ENCODE measurements at places on chromosomes 5 and 9.

DNA sequence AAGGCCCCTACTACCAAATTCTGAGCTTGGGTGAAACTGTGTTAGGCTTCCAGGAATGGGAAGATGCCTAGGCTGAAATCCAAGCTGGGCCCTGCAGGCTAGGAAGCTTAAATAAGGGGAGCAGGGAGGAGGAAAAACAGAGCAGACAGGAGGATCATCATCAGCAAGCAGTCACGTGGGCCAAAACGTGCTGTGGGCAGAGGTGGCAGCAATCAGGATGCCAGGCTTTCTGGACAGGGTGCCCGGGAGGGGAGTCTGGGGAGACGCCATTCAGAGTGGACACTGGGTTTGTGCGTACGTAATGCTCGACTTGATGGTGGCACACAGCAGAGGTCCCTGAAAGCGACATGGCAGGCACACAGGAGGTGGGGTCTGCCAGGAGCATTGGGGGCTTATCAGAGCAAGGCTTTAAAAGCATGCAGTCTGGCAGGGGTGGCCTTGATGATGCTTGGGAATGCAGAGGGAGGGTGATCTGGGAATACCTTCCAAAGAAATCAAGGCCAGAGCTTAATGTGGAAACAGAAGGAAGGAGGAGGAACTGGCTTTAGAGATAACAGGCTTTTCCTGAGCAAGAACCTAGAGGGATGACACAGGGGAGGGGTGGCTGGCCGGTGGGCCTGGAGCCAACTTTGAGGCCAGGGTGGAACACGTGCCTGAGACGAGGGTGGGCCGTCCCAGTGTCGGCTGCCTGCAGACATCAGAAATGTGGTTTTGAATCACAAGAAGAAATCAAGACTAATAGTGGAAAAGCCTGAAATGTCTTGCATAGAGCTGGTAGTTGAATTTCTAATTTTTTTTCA lies 212.5 kb downstream of the GADD45G start:
- DNase-seq = no peak

DNA sequence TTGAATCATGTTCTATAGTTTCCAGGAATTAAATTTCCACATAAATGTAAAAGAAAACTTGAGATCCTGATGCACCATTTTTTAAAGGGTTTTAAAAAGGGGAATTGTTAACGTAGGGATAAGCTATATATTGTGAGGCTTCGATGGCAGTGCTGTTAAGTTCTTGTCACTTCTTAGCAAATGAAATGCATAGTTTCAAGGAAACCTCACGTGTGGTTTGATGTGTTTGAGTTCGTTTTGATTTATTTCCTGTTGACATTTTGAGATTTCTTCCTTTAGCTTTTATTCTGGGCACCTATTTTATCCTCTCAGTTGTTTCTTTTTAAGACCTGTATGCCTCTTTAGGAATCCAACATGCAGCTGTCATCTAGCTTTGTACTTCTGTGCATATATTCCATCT lies 301.0 kb downstream of the DOCK8 start:
- no peak for DNase-seq

DNA sequence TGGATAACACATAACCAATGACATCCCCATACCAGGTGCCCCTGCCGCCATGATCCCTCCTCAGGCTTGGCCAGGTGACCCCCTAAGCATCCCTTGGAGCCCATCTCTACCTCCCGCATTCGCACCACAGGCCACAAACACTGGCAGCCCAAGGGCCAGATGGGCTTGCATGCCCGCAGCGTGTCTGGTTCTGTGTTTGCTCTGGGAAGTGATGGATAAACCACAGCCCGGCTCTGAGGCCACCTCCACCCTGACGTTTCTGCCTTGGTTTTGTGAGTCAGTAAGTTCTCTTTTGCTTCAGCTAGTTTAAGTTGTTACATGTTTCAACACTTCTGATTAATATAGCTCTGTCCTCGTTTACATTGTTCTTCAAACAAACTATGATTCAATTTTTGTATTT lies 172.4 kb upstream of the PHYKPL start:
- DNase-seq = no peak

GRCh38 chr5:157460921-157461792 lies 1.1 kb downstream of the NIPAL4 start:
- DNase-seq = no peak

DNA sequence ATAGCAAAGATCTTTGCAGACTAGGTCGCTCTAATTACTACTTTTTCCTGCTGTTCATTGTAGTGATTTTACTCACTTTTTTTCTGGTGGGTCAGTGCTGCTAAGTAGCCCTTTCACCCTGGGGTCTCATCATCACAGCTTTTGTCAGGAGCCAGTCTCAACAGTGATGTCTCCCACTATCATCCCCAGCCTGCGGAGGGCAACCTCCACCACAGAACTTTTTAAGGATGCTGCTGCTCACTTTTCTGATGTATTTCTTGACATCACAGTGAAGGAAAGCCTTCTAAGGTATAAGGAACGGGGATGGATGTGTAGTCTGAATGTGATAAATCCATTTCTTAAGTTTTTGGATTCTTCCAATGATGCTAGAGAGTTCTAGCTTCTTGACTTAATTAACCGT lies 242.5 kb upstream of the RIOK2 start:
- no peak for DNase-seq

- DNase-seq = no peak
These were observed 29.3 kb downstream of the CARTPT start for GRCh38 chr5:71748360-71748759.

DNA sequence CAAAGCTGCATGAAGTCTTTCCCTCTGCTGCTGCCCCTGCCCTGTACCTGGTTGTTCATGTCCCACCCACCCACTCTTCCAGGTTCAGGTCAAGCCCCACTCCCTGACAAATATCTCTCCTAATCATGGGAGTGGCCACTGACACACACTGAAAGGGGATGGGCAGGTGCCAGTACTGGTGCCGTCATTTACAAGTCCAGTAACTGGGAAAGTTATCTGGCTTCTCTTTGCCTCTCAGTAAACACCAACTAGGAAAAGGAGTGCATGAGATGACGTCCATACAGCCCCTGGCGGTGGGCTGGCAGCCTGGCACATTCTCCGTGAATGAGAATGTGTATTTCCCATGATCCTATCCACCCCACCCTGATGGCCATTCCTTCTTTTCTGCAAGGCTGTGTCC lies 225.2 kb downstream of the FSTL4 start:
- no peak for DNase-seq

DNA sequence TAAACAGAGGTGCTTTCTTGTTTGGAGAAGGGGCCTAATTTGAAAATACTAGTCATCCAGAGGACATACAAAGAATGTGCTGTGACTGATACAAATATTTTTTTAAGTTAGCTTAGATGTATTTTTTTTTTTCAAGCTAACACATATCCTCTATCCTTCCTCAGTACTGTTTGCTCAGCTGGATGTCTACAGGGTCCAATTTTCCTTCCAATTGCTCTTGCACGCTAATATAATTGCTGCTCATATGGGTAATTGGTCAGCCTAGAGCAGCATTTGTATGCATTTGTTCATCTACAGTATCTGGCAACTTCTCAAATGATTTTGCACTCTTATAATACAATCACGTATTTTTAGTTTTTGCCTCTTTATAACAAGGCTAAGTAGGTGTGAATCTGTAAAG lies 84.7 kb downstream of the ZDHHC21 start:
- no peak for DNase-seq

DNA sequence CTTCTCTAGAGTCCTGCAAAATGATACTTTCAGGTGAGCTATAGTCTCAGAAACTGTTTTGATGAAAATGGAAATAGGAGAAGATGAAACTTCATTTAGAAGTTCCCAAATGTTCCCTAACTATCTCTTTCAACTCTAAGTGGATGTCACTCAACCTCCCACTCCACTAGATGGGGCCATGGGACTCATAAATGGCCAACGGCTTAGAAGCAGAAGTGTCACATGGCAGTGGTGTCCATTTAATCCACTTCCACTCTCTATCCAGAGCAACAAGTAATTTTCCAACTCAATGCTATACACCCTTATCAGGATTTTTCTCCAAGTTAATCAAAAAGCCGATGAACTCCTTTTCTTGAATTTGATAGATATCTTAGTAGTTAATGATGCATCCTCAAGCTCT lies 295.7 kb downstream of the EDIL3 start:
- no peak for DNase-seq

DNA sequence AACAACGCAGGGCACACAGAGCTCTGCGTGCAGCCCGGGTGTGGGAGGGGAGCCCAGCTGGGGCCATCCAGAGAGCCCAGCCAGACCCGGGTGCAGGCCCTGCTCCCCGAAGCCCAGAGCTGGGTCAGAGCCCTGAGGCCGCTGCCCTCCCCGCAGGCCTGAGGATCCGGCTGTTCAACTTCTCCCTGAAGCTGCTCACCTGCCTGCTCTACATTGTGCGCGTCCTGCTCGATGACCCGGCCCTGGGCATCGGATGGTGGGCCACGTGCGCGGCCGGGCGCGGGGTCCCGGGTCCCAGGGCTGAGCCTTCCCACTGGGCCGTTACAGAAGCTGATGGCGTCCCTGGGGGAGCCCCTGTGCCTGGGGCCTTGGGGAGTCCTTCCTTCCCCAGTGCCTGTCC lies 48.8 kb downstream of the KCNT1 start:
- no peak for DNase-seq

DNA sequence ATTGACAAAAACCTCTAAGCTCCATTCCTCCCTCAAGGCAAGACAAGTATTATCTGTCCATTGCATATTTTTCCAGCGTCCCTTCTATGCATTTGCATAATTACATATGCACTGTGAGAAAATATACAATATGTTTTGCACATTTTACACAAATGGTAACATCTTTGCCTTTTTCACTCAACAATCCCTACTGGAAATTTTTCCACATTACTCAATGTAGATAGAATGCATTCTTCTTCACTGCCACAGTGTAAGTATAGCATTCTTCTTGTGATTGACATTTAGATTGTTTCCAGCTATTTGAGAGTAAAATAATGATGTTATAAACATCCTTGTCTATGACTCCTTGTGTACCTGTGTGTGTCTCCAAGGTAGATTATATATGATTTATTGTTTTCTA lies 205.0 kb downstream of the SLIT3 start:
- DNase-seq = no peak

DNA sequence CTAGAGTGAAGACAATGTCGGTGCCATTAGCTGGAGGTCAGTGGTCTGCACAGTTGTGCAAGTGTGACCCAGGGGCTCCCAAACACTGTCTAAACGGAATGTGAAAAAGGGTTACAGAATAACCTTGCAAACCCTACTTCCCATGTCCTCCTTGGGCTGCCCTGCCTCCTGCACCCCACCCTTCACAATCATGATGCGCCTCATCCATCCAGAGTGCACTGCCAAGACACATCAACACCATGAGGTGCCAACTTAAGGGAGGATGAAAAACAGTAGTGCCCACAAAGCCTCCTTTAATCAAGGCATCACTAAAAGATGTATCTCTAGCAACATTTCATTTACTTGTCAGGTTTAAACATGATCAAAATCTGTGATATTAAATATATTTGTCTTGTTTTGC lies 87.1 kb downstream of the SETX start:
- no peak for DNase-seq

DNA sequence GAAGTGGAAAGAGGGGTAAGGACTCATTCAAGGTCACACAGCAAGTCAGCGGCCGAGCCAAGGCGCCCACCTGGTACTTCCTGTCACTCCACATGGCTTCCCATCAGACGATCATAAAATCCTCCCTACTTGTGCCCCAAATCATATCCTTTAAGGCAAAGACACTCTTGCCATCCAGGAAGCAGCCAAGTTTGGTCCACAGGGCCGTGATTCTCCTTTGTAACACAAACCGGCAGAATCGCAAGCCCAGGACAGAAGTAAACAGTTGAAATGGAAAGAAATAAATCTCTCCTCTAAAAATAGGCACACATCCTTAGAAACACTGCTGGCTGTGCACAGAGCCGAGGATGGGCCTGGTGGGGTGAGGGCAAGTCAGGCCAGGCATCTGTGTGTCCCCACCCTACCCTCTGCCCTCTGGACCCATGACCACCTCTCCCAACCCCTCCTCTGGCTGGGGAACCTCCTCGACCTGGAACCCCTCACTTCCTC lies 30.5 kb downstream of the TMOD1 start:
- no peak for DNase-seq

DNA sequence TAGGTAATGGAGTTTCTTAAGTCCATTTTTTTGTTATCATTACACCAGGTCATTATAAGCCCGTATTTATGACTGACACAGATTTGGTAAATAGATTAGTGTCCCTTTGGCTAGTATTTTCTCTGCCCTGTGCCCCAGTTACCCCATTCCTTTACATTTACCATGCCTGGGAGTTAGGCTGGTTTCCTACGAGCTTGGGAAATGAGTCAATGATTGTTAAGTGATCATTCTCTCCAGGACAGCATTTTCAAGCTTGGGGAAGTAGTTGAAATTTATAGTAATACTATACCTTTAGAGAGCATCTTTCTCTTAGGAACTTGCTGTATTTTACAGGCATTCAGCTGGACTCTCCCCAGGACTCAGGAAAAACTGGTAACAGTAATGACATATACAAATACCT lies 573.1 kb downstream of the TLE4 start:
- no peak for DNase-seq

DNA sequence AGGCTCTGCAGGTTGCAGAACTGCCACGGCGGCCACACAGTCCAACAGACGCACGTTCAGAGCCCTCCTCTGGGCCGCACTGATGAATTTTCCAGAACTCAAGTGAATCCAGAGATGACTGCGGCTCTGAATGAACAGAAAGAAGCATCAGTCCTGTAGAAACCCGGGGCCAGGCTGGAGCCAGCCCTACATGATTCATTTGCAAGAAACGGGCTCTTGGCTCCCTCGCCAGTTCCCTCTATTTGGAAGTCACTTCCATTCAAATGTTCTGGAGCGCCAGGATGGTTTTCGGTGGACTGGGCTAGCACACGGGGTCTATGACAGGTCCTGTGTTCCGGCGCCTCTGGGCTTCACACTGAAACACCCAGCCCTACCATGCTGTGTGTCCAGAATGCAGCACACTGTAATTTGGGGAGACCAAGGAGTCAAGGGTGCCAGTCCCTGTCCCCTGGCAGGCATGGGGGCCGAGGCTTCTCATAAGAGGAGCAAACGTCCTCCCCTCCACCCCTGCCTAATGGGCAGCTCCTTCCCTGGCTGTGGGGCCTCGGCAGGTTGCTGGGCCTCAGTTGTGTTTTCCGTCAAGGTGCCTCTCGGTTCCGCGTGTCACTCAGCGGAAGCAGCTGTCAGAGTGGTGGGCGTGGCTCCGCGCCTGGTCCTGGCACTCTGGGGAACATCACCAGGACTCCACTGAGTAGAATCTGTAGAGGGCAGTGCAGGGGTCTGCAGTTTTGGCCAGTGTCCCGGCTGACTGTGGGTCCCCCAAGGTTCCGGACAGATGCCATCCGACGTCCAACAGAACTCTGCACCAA lies 18.1 kb upstream of the COL5A1 start:
- DNase-seq = no peak

- DNase-seq = no peak
These were observed 26.2 kb upstream of the ACOT12 start for GRCh38 chr5:81420039-81420667.

- no peak for DNase-seq
These were observed 51.3 kb downstream of the NKD2 start for GRCh38 chr5:1059884-1060263.

All from stimulated activated CD8-positive, alpha-beta memory T cell treated with anti-CD3 and anti-CD28 coated beads, Interleukin-7, amount 100 ng/mL, for 48 hours (primary cell).